OCI-LY7 (cell line): ENCODE measurements at places on chromosomes 5 and 9. TPM values are rescaled to one million over a fixed set of nuclear protein-coding genes. Genes with fewer than 3 reads are reported as not detected.

The ITGA1 gene
- total RNA-seq = not detected in 2 replicates

The SUSD1 gene
- total RNA-seq = 0.28 and 0.32 TPM in 2 replicates

The GPR21 gene
- total RNA-seq = 4.1 TPM in 1 of 2 replicates, not detected in the other

The PLPPR1 gene
- total RNA-seq = not detected in 2 replicates

The IRX2 gene
- not detected in 2 replicates for total RNA-seq

The RNF183 gene
- total RNA-seq = not detected in 2 replicates

The PCDHGA2 gene
- 0.74 and 1.1 TPM in 2 replicates for total RNA-seq

The PDE6A gene
- not detected in 2 replicates for total RNA-seq

The ANKDD1B gene
- not detected in 2 replicates for total RNA-seq

The OTULINL gene
- 1.9 and 2.7 TPM in 2 replicates for total RNA-seq

The DMRT3 gene
- not detected in 2 replicates for total RNA-seq

The TAF11L10 gene
- not detected in 2 replicates for total RNA-seq

The PPP1R2B gene
- total RNA-seq = not detected in 2 replicates

The NEURL1B gene
- 0.30 and 0.32 TPM in 2 replicates for total RNA-seq

The MLANA gene
- not detected in 2 replicates for total RNA-seq

The ECM2 gene
- total RNA-seq = not detected in 2 replicates

The CDH18 gene
- total RNA-seq = not detected in 2 replicates

The BARHL1 gene
- not detected in 2 replicates for total RNA-seq

The C5orf52 gene
- total RNA-seq = not detected in 2 replicates

The FOXD4L3 gene
- total RNA-seq = 0.42 and 0.68 TPM in 2 replicates

The TAS2R1 gene
- total RNA-seq = not detected in 2 replicates

The PKN3 gene
- total RNA-seq = 3.3 and 4.6 TPM in 2 replicates

The SLC22A4 gene
- not detected in 2 replicates for total RNA-seq

The TMCO6 gene
- 36.8 and 38.8 TPM in 2 replicates for total RNA-seq

The SLC6A3 gene
- not detected in 2 replicates for total RNA-seq

The RLN1 gene
- 2.3 and 2.6 TPM in 2 replicates for total RNA-seq

The PLK2 gene
- total RNA-seq = 0.59 TPM in 1 of 2 replicates, not detected in the other

The AFF4 gene
- total RNA-seq = 42.4 and 45.7 TPM in 2 replicates

The CCL27 gene
- total RNA-seq = 0.42 and 0.68 TPM in 2 replicates

The LIFR gene
- not detected in 2 replicates for total RNA-seq

The SNCAIP gene
- not detected in 2 replicates for total RNA-seq
